CD4-positive, alpha-beta memory T cell (primary cell): ENCODE measurements at places on chromosomes 16 and 17. TPM values are rescaled to one million over a fixed set of nuclear protein-coding genes. Genes with fewer than 3 reads are reported as not detected.

DNA sequence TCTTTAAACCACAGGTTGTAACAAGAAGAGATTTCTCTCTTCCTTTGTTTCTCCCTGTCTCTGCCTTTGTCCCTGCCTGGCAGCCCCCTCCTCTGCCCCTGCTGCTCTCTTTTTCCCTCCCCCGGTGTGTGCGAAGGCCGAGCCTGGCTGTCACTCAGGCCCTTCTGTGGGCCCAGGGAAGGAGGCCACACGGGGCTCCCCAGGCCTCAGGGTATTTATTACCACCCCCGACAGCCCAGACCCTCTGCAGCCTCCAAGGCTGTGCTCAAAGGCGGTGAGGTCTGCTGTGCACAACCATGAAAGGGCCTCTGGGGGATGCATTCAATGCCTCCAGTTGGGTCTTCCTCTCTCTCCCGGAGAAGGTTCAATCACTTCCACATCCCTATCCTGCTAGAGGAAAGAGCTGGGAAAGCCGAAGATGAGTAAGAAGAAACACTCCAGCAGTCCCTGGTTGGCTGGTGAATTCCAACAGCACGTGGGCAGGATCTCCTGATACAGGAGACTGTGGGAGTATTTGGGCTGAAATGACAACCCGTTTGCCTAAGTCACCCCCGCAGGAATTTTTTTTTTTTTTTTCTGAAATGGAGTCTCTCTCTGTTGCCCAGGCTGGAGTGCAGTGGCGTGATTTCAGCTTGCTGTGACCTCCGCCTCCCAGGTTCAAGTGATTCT lies 34.2 kb downstream of the ZNF423 start:
- no peak for DNase-seq

DNA sequence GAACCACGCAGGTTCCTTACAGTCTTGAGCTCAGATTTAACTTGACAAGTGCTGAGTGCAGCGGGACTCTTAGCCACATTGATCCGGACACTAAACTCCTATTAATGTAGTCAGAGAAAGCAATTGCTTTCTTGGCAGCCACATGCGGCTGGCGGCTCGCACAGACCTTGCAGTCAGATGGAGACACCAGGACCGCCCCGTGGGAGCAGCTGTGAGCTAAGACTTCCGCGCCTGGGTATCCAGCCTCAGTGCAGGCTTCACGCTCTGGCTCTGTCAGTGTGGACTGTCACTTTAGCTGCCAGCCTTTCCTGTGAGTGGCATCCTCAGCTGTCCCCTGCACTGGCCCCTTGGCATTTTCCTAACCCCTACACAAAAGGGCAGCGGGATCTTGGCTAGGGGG lies 80.9 kb upstream of the NLRP1 start:
- DNase-seq: no peak

DNA sequence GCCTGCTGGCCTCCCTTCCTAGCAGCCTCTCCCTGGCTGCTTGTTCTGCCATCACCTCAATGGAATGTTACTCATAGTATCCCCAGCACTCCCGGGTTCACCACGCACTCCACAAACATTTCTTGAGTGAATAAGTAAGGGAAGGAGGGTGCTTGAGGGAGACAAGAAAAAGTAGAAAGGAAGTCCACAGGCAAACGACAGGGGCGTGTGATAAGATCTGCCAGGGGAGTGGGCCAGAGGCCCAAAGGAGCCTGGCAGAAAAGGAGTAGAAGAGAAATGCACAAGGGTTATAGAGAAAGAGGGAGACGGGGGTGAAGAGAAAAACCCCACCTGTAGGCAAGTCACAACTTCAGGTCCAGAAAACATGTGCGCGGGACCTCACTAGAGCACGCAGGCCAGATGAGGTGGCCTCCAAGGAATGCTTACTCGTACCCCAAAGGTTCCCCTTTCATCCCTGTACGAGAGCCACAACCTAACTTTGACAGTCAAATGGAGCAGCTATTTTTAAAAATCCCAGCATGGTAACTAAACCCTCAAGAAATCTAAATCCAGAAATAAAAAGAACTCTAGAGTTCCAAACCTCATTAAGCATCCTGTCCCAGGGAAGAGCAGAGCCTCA lies 6.6 kb downstream of the ZDHHC7 start:
- no peak for DNase-seq

DNA sequence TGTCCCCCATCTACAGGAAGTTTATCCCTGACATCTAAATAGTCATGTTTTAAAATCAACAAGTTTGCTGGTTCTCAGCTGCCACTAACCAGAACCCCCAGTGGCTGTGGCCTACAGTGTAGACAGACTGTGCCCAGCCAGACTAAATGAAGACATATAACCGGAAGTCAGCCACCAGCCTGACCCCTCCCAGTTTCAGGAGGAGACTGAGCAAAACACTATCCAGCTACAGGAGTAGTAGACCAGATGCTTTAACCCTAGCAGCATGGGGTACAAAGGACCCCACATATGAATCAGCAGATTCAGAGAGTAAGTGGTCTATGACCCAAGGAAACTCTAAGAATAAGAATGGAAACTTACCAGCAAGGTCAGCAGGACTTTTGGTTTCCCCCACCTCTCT lies 83.4 kb downstream of the HIC1 start:
- DNase-seq: peak; percentile 7

Gene HLF
- total RNA-seq: 3.5 TPM

- no peak for DNase-seq
These were observed 383.9 kb downstream of the WWOX start for GRCh38 chr16:78483124-78483992.

DNA sequence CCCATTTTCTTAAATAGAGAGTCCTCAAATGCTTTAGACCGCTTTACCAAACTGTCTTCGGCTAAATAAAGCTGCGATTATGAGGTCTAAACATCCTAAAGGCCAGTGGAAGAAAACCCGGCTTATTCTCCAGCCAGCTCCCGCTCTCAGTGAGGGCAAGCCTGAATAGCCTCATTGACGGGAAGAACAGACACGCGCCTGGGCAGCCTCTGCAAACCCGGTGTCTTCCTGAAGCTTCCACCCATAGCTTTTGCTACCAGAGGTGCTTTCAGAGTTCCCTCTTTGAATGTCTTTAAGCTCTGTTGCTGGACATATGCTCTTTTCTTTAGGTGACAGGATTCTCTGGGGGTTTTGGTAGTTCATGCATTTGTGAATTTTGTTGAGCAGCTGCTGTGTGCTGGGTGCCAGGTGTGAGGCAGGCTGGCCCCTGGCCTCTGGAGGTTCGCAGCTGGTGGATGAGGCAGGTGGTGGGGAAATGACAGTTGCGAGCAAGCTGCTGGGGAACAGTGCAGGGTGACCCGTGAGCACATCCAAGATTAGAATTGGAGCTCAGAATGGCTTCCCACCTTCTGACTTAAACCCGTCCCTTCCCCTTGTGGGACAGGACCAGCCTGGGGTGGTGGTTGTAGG lies 44.7 kb downstream of the CRISPLD2 start:
- no peak for DNase-seq

Gene SLC16A6
- total RNA-seq: 7.4 TPM

Gene ADAM11
- total RNA-seq: 0.90 TPM

Gene KIF2B
- total RNA-seq: not detected

DNA sequence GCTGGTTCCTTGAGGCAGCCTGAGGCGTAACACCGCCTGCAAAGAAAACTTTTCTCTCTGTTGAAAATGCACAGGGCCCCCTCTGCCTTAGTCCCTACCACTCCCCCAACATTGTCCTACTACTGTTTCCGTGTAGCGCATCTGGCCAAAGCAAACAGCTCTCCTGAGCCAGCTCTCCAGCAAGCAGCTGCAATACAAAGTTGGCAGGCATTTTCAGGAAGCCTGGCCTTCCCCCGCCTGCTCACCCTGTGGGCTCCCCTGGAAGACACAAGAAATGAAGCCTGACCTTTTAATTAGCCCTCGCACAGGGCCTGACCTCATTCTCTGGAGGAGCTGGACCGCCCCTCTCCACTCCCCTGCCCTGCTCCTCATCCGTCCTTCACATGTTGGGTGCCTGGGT lies 66.7 kb downstream of the SOX9 start:
- DNase-seq: no peak

DNA sequence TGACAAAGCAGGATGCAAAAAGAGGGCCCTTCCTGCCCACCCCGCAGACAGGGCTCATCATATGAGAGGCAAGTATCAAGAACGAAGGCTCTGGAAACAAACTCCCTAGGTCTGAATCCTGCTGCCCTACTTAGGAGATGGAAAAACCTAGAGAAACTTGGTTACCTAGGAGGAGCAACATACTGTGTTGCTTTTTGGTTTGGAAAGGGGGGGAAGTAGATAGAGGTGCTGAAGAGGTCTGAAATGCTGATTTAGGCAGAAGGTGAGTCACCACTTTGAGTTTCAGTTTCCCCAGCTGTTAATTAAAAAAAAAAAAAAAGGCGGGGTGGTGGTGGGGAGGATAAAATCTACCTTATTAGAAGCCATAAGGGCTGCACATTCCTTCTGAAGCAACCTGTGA lies 1.5 kb downstream of the N4BP1 start:
- DNase-seq: peak; percentile 57

DNA sequence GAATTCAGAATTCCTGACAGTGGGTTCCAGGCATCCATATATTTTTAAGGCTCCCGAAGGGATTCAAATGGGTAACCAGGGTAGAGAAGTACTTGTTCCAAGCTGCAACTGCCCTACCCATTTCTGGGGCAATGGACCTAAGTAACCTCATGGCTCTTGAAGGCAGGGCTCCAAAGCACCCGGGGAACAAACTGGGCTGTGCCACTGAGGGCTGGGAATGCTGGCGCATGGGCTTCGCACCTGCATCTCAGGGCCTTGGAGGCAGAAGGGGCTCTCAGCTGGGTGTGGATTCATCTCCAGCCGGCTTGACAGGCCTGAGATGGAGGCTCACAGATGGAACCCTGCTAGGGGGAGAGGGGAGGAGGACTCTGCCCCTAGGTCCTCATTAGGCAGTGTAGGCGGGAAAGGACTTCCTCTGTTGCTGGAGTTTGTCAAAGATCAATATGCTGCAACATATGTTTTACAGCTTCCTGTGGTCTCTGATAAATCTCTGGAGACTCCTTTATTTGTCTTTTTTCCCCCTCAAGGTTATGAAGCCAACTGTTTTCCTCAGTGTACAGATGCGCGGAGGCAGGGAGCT lies 232.3 kb upstream of the NLRP1 start:
- no peak for DNase-seq

- DNase-seq: no peak
These were observed 882.4 kb upstream of the EEF2KMT start for GRCh38 chr16:5979905-5980550.

Gene BEAN1
- not detected for total RNA-seq

DNA sequence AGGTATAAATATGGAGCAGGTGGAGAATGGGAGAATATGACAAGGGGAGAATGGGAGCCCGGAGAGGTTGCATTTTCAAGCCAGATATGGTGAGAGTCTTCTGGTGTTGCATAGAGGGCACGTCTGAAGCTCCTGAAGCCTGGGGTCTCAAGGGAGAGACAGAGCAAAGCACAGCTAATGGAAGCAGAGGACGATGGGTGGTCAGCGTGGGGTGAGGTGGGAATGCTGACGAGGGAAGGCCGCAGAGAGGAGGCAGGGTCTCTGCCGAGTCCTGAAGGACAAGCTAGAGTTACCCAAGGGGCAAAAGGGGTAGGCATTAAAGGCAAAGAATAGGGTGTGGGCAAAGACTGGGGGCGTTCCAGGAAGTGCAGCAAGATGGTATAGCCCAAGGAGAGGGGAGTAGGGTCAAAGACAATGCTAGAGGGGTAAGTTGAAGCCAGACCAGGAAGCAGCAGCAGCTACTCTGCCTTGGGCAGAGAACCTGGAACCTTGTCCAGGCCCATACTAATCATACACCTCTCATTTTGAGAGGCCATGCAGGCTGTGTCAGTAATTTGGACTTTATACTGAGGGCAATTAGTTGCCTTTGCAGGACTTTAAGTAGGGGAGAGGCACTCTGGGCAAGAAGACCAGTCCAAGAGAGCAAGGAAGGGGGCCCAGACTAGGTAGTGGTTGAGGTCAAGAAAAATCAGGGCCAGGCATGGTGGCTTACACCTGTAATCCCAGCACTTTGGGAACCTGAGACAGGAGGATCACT lies 2.7 kb downstream of the OTOP3 start:
- no peak for DNase-seq

Gene SLC5A11
- 0.19 TPM for total RNA-seq

GRCh38 chr17:48194097-48194550 lies 86.6 kb downstream of the SNX11 start:
- DNase-seq: peak; percentile 13

Gene NUP85
- total RNA-seq: 164 TPM

DNA sequence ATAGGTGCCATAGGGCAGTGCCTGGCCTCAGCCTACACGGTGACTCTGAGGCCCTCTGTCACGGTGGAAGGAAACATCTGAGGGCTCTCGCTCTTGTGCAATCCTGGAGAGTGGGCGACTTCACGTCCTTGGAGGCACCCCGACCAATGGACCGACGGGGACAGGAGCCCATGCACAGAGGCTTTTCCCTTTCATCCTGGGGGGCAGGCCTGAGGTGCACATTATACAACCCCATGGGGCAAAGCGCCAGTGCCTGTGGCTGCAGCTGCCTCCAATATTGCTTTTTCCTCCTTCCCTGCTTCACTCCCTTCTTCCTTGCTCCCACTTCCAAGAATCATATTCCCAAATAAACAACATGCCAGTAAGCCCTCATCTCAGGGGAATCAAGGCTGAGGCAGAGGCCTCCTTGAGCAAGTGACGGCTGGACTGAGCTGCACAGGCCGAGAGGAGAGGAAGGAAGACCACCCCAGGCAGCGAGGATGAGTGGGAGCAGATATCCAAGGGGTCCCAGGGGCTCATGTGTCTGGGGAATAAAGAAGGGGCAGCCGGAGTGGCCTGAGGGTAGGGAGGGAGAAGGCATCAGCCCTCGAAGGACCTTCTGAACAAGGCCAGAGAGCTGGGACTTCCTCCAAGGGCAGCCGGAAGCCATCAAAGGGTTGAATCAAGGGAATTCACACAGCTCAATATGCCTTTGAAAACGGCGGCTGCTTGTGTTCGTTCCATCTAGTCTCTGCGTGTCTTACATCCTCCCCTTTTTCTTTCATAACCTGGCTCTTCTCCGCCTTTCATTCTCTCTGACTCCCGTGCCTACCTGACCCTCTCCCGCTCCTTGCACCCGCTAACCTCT lies 42.6 kb upstream of the RPL38 start:
- no peak for DNase-seq

- no peak for DNase-seq
These were observed 149.8 kb upstream of the HS3ST2 start for GRCh38 chr16:22664132-22664531.

GRCh38 chr17:80337195-80337895 lies 76.7 kb downstream of the RNF213 start:
- DNase-seq: no peak

DNA sequence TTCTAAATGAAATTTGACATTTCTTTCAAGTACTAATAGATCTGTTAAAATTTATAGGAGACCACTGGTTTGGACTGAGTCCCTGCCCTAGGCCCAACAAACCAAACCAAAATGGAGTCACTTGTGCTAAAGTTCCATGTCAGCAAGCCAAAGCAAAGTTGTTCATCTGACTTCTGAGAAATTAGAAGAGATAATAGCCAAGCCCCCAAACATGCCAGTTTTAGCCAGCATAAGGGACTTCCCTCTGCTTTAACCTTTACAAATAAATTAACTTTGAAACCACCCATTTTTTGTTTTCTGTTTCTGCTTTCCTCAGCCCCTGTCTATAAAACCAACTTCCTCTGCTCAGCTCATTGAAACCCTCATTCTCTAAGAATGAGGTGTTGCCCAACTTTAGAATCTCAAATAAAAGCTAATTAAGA lies 18.9 kb downstream of the CDR2 start:
- DNase-seq: no peak

Gene MFSD6L
- not detected for total RNA-seq

Gene GP1BA
- total RNA-seq: not detected

GRCh38 chr17:48547808-48548522 lies 3.1 kb upstream of the HOXB2 start:
- peak; percentile 34 for DNase-seq
